Stimulated activated CD4-positive, alpha-beta T cell treated with anti-CD3 and anti-CD28 coated beads, Interleukin-1b, Interleukin-23, amount 100 ng/mL, for 1 hour (primary cell): ENCODE measurements at places on chromosomes 6 and 20.

- no peak for DNase-seq
Observed at GRCh38 chr6:55836945-55837344, 38.4 kb downstream of the BMP5 start.

- DNase-seq: no peak
Observed at GRCh38 chr6:140897349-140897748, 1235.4 kb upstream of the GJE1 start.

- DNase-seq: no peak
Observed at GRCh38 chr6:19599796-19600464, 237.2 kb upstream of the ID4 start.

DNA sequence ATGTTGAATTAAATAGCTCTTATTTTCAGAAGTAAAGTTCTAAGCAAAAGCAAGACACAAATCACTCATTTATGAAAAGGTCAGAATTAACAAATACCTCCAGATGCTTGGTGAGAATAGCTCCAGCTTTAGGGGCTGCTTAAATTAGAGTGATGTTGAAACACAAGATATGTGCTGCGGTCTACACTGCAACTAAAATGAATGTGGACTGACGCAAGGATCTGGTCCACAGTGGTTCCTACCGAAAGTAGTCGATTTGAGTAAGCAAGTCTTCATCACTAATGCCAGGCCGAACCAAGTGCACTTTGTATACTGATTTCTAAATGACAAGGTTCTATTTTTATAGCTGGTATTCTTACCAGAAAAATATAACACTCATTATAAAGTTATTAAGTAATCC is 96.3 kb downstream of the PRDM1 start:
- DNase-seq: no peak

GRCh38 chr6:158860279-158860865 is 41.2 kb upstream of the EZR start:
- DNase-seq: no peak

GRCh38 chr6:139154881-139155547 is 20.1 kb downstream of the HECA start:
- no peak for DNase-seq

GRCh38 chr6:74439123-74439811 is 743.3 kb downstream of the CD109 start:
- DNase-seq: no peak

DNA sequence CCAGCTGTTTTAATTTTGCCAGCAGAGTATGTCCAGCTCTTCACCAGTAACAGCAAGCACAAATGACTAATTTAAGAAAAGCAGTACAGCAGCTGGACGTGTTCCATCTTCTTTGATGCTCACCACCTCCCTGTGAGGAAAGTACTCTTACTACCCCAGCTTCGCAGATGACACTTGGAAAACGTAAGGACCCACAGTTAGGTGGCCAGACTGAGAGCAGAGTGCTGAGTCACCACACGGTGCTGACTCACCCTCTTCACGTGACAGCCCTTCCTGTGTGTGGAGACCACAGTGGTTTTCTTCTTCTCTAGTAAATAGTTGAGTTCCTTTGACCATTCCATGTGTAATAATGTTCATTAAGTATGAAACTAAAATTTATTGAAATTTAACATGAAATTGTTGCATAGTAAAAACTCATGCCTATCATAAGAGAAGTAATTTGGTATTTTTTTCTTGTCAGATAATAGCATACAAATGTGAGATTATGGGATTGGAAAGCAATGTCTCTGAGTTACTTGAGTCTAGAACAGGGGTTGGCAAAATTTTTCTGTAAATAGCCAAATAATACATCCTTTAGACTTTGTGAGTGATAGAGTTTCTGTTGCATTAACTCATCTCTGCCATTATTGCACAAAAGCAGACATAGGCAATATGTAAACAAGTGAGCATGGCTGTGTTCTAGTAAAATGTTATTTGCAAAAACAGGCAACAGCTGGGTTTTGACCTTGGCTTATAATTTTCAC is 76.6 kb downstream of the SLX4IP start:
- peak; percentile 16 for DNase-seq

GRCh38 chr6:100447900-100448748 is 16.6 kb downstream of the SIM1 start:
- no peak for DNase-seq

DNA sequence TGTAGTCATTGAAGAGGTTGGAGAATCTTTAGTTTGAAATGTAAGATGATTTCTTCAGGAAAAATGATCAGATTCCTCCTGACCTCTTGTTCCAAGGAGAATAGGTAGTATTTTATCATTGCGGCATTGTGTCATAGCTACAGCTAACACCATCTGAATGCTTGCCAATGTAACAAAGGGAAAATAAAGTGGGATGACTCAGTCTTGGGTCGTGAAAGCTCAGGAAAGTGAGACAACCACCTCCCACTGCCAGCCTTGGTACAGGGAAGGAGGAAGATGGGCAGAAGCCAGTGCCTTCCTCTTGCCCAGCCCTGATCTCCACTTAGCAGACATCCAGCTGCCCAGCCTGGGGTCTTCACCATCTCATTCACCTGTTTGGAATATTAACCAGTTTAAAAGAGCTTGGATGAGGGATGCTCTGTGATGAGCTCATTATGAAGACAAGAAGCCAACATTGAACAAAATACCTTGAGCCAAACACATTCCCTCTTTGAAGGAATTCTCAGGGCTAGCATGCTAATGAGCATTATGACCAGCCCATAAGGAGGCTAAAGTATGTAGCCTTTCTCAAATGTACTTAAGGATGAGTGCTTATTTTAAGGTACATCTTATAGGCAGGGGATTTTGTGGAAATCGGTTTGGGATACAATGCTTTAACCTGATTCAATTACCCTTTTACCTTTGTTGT is 40.0 kb upstream of the APCDD1L start:
- no peak for DNase-seq
